Ammon's horn (tissue), 1 donor: ENCODE measurements at places on chromosomes 2 and 18.

DNA sequence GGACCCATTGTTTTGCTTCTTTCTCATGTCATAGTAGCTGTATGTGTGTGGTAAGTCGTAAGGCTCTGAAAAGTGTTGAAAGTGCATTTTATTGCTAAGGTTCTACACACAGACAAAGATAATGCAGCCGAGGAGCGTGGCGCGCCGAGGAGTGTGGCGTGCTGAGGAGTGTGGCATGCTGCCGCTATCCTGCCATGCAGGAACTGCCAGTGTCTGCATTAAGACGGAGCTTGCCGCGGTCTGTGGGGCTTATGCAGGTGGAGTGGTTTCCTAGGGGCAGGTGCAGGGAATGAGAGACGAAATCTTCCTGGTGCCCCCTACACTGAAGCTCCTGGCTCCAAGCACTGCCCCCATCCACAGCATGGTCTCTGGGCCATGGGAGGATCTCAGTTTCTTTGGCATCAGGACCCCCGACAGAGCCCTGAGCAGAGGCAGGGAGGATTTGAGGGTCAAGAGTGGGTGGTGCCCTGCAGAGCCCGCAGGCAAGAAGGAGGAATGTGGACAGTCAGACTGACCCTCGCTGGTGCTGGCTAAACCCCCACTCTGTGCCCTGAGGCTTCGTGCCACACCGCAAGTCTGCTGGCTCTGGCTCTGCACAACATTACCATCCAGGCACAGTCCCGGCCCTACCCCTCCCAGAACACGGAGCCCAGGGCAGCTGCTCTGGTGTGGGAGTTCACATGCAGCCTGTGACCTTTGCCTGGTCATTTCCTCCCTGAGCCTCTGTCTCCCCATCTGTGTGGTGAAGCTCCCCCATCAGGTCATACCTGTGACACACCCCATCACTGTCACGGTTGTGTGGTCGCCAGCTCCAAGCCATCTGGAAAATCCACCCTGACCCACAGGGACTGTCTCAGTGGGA lies 3.2 kb downstream of the SNED1 start:
- no peak for DNase-seq

GRCh38 chr2:134934641-134935040 lies 16.0 kb downstream of the CCNT2 start:
- DNase-seq, result no peak

GRCh38 chr2:240387669-240388358 lies 47.6 kb upstream of the GPC1 start:
- DNase-seq, result peak; percentile 40

GRCh38 chr2:46878240-46878877 lies 37.2 kb downstream of the MCFD2 start:
- no peak for DNase-seq

- DNase-seq, result no peak
Measured at GRCh38 chr2:208549546-208550158, 143.1 kb downstream of the PTH2R start.

GRCh38 chr2:74876081-74876886 lies 42.4 kb downstream of the HK2 start:
- DNase-seq, result peak; percentile 54

DNA sequence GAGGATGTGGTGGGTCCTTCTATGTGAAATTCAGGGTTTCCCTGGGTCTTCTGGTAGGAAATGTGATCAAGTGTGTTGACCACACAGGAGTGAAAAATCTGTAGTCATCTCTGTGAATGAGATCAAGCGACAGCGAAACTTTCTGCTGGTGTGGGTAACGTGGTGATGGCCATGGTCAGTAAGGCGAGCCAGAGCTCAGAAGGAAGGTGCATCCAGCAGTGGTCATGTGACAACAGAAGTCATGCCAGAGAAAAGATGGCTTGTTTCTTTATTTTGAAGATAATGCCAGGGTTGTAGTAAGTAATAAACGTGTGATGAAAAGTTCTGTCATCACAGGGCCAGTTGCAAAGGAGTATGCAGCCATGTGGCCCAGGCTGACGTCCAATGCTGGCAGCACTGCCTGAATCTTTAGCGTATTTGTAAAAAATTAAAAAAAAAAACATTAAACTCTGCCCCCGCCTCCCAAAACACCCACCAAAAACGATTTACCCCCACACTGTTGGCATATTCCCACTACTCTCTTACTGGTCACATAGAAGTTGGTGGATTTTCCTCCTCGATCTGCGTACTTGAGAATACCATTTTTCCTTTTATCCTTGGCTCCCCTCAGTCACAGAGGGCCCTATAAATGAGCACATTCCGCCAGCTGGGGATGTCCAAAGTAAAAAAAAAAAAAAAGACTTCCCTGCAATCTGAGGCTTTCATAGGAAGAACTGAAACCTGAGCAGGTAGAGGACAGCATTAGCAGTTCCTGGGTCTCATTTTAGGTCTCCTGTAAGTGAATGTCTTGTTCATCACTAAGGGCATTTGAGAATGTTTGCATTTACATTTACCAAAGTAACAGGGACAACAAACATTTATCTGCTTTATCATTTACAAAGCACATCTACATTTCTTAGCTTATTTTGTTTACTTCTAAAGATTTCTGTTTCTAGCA lies 70.6 kb downstream of the SLC4A3 start:
- DNase-seq, result no peak

DNA sequence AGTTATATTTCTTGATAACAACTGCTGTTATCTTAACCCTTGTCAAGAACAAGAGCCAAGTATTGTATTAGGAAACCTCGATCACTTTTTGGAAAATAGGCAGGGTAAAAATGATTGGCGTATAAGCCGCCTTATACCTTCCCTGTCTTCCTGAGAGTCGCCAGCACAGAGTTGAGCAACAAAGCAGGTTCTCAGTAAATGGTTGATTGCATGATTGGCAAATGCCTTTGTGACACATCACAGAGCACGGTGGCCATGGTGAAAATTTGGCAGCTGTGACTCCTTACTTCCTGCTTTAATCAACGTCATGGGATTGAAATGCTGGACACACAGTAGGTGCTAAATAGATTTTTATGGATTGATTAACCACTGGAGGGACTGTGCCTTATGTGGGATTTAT lies 3.9 kb upstream of the KLHL29 start:
- DNase-seq, result no peak

- no peak for DNase-seq
Measured at GRCh38 chr18:62354151-62354550, 29.0 kb downstream of the TNFRSF11A start.

DNA sequence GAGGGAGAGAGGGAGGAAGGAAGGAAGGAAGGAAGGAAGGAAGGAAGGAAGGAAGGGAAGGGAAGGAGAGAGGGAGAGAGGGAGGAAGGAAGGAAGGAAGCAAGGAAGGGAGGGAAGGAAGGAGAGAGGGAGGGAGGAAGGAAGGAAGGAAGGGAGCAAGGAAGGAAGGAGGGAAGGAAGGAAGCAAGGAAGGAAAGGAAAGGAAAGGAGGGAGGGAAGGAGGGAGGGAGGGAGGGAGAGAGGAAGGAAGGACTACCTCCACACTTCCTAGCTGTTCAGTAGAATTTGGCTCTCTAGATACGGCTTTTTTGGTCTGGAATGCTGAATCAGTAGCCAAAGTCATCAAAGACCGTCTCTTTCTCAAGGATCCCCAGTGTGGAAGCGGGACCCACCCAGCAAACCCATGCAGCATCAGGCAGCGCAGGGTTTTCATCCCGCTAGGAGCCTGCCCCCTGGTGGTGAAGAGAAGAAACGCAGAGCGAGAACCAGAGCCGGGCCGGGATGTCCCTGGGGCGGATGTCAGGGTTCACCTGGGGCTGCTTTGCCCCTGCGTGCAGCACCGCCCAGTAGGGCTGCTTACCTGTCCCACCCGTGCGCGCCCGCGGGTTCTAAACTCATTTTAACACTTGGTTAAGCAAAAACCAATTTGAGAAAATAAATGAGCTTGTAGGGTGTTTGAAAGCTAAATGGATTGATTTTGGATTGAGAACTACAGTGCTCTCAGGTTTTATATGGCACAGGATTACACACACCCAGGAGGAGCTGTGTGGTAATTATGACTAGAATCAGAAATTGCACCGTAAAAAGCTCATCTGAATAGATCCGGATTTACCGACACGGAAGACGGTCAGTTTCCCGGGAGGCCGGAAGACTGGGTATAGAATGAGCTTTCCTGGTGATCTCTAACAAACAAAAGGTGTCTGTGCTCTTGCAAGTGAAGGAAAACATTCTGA lies 48.1 kb upstream of the ARL4C start:
- peak; percentile 56 for DNase-seq

GRCh38 chr2:215737477-215737876 lies 275.9 kb downstream of the MREG start:
- DNase-seq, result no peak

- DNase-seq, result no peak
Measured at GRCh38 chr2:37215250-37215649, 16.1 kb downstream of the CEBPZ start.

DNA sequence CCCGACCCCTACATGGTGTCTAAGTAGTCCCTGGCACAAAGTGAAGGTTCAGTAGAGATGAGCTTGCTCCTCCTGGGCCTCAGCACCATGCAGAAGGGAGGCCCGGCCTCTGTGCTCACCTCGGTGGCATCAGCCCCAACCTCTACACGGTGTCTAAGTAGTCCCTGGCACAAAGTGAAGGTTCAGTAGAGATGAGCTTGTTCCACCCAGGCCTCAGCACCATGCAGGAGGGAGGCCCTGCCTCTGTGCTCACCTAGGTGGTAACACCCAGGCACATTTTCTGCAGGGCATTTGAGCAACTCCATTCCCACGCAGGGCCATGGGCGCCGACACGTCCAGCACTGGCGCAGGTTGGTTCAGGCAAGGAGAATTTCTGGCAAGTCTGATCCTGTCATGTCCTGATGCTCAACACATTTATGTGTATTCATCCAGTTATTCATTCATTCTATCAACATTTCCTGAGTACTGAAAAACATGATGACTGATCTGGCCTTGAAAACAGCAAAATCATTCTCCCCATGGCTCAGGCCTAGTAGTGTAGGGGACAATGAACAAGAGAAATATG lies 408.2 kb upstream of the MYT1L start:
- no peak for DNase-seq

- DNase-seq, result no peak
Measured at GRCh38 chr2:236658974-236659757, 89.5 kb downstream of the ACKR3 start.

DNA sequence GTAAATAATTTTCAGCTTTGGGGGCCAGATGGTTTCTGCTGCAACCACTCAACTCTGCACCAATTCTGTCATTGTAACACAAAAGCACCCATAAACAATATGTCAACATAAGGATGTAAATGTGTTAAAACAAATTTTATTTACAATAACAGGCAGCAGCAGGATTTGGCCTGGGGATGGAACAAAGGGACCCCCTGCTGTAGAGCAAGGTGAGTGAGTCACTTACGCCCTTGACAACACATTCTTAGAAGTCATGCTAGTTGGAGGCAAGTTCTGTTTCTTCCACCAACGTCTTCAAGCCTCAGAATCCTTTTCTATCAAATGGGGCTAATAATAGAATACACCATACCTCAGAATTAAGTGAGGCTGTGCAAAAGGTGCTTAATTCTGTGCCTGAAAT lies 610.2 kb upstream of the SYT4 start:
- DNase-seq, result no peak

GRCh38 chr2:97851172-97851571 lies 137.8 kb downstream of the ZAP70 start:
- DNase-seq, result no peak

DNA sequence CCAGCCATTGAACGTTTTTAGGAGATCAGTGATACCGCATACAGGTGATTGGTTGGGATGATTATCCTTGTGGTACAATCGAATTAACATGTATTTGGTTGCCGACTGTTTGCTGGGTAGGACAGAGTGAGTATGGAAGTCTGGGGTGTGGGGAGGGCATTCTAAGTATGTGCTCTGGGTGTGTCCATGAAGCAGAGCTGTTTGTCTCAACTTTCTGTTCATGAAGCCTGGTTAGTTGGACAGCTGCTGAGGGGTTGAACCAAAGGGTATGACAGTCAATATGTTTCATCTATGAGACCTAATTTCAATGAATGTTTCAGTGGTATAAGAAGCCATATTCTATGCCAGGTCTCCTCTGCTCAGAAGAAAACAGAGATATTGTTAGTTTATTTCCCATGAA lies 21.9 kb upstream of the SPTBN1 start:
- DNase-seq, result no peak

DNA sequence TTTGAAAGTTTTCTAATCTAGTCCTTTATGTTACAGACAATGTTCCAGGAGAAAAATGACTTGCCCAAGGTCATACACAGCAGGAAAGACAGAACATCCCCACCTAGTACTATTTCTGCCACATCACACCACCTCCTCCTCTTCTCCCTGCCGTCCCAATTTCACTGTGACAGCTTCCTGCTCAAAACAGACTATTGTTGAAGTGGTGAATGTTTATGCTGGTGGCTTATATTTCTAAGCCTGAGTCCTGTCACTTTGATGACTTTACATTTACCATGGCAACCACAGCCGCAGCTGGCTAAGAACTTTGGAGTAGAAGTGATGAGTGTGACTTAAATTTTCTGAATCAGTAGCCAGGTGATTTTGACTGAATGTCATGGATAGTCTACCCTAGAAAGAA lies 10.0 kb downstream of the GALNT5 start:
- DNase-seq, result no peak

- DNase-seq, result no peak
Measured at GRCh38 chr2:105739426-105739825, 5.3 kb upstream of the NCK2 start.

DNA sequence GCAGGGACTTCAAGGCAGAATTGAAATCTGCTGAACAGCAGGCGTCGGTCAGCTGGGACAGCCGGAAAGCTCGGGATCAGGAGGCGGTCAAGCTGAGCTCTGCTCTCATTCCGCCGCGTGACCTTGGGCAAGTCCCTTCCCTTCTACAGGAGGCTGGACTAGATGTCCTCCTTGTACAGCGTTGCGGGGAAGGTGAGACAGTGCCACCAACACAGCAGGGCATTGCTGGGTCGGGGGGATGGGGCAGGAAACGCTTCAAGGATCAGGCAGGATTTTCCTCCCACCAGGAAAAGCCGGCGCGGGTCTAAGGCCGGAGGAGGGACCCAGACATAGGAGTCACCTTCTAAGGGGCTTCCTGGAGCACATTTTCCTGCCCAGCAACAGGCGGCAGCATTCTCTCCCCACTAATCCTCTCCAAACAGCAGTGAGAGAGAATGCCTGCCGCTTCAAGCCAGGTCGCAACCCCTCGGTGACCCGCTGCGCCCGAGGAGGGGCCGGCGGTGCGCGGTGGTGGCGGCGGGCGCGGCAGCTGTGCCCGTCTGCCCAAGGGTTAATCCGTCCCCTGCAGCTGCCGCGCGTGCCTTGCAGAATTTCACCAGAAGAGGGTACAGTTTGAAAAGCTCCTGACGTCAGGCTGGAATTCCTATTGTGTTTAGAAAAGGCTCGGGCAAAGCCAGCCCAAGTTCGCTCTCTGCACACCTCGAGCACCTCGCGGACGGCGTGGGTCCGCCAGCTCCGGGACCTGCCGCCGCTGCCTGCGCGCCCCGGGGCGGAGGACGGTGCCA lies at the start of gene KCNF1:
KCNF1 (plus strand) TSS at position 644 of the 785 bp plus-strand sequence. CDS start 493 bp downstream, outside the sequence.
- DNase-seq, result peak; percentile 48

- no peak for DNase-seq
Measured at GRCh38 chr2:219901155-219901554, 273.7 kb downstream of the SLC4A3 start.
